Cardiac fibroblast (primary cell): ENCODE measurements at places on chromosomes 7 and 10.

DNA sequence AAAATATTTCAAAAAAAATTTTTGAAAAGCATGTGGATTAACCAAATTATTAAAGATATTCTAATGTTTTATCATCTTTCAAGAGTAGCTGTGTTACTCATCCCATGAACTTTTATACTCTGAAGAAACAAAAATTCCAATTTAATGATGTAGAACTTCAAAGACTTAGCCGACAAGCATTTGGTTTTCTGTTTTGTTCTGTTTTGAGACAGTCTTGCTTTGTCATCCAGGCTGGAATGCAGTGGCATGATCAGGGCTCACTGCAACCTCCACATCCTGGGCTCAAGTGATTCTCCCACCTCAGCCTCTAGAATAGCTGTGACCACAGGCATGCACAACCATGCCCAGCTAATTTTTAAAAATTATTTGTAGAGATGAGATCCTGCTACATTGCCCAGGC is 17.8 kb upstream of the LCOR start:
- DNase-seq: peak; percentile 93

DNA sequence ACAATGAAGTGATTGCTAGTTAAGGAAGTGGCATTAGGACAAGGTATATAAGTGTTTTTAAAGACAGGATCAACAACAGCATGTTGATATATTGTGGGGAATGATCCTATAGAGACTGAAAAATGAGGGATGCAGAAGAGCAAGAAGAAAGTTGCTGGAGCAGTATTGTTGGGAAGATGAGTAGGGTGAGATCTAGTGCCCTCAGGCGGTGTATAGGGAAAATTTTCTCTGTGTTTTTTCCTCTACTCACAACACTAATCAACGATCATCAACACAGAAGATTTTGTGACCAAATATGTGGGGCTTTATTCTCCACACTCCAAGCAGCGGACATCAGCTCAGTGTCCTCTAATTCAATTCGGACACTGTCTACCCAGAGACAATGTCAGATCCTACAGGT is 9.6 kb upstream of the PTTG1IP2 start:
- DNase-seq: peak; percentile 26

- no peak for DNase-seq
Observed at GRCh38 chr10:74718208-74718607, 108.2 kb upstream of the KAT6B start.

DNA sequence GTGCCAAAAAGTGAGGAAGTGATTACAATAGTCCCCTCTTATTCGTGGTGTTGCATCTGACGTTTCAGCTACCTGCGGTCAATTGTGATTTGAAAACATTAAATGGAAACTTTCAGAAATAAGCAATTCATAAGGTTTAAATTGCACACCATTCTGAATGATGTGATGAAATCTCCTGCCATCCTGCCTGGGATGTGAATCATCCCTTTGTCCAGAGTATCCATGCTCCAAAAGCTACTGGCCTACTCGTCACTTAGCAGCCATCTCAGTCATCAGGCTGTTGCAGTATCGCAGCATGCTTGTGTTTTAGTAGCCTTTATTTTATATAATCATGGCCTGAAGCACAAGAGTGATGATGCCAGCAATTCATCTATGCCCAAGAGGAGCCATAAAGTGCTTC is 97.7 kb upstream of the CDCA7L start:
- DNase-seq: peak; percentile 5

DNA sequence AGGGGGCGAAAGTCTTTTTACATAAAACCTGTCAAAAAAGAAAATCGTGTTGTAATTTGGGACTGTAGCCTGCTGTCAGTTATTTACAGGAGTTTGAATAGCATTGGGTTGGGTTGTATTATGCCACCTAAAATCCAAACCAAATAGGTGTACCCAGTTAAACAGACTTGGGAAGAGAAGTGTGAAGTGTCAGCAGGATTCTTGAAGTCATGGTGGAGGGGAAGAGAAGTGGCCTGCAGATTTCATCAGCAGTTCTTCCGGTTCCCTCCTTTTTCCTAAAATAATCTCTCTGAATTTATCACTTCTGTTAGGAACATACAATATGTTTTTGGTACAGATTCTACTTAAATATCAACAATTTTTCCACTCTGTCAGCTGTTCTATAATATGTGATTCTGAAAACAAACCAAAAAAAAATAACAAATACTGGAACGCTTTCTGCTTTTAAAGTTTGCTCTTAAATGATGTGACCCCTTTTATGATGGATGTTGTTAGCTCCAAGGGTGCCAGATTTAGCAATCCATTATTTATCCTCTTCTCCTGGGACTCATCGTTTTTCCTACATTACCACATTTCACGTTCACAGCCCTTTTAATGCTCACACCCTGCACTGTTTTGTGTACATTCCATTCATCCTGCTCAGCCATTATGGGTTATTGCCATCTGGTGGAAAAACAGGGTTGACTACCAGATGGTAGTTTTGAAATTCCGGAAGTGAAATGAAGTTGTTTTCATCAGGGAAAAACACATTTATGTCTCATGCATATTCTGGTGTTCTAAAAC is 18.7 kb upstream of the ARHGAP12 start:
- DNase-seq: peak; percentile 93

DNA sequence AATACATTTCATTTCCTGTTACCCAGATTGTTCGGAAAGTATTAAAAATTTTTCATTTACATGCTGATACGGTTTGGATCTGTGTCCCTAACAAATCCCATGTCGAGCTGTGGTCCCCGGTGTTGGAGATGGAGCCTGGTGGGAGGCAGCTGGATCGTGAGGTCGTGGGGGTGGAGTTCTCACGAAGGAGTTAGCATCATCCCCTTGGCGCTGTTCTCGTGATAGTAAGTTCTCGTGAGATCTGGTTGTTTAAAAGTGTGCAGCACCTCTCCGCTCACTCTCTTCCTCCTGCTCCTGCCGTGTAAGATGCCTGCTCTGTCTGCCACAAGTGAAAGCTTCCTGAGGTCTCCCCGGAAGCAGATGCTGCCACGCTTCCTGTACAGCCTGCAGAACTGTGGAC is 30.9 kb downstream of the PLEKHS1 start:
- DNase-seq: no peak

- DNase-seq: peak; percentile 70
Observed at GRCh38 chr7:144824360-144824759, 11.5 kb downstream of the TPK1 start.

- no peak for DNase-seq
Observed at GRCh38 chr7:43851805-43852204, 17.5 kb downstream of the MRPS24 start.

- DNase-seq: no peak
Observed at GRCh38 chr7:113918946-113919345, at the start of gene PPP1R3A. PPP1R3A (minus strand) TSS chr7:113919009; CDS start chr7:113918996, 13 bp downstream.

GRCh38 chr7:17176371-17177032 is 122.0 kb upstream of the AHR start:
- no peak for DNase-seq
